ENCODE measurements at places on chromosomes 2 and 18.

- DNase-seq: no peak
Observed at GRCh38 chr2:47594656-47595055, 188.3 kb upstream of the MSH6 start.

DNA sequence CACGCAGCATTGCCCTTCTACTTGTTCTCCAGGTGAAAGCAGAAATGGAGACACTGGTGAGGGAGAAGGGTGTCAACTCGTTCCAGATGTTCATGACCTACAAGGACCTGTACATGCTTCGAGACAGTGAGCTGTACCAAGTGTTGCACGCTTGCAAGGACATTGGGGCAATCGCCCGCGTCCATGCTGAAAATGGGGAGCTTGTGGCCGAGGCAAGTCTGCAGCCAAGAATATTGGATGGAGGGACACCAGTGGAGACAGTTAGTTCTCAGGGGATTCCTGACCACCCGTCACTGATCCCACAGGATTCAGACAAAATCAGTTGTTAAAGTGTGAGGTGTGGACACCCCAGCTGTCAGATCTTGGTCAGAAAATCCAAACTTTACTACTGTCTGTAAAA, 43.2 kb upstream of the MAPRE3 start:
- DNase-seq: no peak

DNA sequence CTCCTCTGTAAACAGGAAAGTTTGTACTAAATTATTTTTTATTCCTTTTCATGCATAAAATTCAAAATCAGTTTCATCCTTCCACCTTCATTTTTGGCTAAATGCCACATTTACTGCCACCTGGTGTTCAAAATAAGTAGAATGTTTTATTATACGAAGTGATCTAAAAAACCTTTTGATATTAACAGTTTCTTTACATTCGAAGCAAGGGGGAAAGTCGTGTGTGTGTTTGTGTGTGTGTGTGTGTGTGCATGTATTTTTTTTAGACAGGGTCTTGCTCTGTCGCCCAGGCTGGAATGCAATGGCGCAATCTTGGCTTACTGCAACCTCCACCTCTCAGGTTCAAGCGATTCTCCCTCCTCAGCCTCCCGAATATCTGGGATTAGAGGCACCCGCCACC, 9.0 kb upstream of the SCN9A start:
- DNase-seq: peak; percentile 63

DNA sequence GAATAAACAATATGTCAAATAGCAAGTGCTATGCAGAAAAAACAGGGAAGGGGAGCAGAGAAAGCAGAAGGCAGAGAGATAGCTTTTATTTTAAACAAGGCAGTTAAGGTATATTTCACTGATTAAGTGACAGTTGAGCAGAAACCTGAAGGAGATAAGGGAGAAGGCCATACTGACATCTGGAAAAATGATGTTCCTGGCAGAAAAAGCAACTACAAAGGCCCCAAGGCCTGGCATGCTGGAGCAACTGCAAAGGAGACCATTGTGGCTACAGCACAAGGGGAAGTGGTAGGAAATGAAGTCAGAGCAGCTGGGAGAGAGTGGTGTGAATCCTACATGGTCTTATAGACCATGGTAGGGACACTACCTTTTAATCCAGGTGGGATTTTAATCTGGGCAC, 8.9 kb upstream of the PCBP1 start:
- no peak for DNase-seq

DNA sequence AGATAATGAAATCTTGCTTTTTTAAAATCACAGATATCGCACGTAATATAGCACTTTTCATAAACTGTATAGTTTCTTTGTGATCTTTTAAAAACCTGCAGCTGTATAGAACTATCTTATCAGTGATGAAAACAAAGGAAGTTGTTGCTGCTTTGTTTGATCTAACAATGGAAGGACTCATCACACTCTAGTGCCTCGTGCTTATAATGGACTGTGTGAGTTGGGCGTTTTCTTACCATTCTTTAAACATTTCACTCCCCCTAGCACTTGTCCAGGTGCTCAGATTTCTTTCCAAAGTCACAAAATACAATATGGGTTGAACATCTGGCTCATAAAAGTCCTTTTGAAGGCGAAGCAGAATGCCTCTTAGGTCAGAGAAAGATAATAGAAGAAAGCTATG, 94.8 kb upstream of the SPATS2L start:
- DNase-seq: no peak

- DNase-seq: no peak
Observed at GRCh38 chr2:176118601-176119339, 2.2 kb downstream of the HOXD10 start.
